Glomerular endothelial cell (primary cell): ENCODE measurements at places on chromosomes 6 and 20.

- DNase-seq, result no peak
These were observed 726.0 kb downstream of the KIF16B start for GRCh38 chr20:15847196-15847784.

GRCh38 chr6:106520711-106521401 lies 108.4 kb downstream of the RTN4IP1 start:
- DNase-seq, result no peak

GRCh38 chr6:99745651-99746050 lies 139.0 kb downstream of the PRDM13 start:
- DNase-seq, result no peak

- DNase-seq, result no peak
These were observed 747.0 kb downstream of the PTPRT start for GRCh38 chr20:42442716-42443115.
